ENCODE measurements at places on chromosomes 4 and X.

DNA sequence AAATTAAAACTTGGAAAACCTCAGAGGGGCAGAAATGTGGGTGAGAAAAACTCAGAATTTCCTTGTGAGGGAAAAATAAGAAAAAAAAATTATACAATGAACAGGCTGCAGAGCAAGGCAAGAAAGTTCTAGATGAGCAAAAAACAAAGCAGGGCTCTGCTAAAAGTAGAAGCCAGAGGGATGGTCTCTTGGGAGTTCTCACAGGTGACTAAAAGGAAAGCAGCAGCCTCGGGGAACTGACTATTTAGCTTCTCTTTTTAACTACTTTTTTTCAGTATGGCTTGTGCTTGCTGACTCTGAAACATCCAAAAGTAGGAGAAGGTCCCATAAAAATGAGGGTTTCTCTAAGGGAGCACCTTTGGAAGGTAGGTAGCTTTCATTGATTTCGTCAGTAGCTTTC, 36.4 kb downstream of the PCDH19 start:
- DNase-seq, result no peak

GRCh38 chr4:48388525-48389154, 47.3 kb downstream of the SLAIN2 start:
- no peak for DNase-seq

DNA sequence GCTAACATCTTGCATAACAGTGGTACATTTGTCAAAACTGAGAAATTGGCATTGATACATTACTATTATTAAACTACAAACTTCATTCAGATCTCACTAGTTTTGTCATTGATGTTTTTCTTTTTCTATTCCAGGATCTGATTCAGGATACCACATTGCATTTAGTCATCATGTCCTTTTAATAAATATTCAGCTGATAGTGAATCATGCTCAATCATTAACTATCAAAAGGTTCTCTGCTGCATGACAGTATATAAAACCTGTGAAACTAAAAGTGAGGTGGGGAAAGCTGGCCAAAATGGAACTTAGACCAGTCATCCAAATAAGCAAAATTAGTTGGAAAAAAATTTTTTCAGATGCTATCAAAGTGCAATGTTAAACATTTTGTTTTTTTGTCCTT, 28.1 kb upstream of the HS6ST2 start:
- no peak for DNase-seq

DNA sequence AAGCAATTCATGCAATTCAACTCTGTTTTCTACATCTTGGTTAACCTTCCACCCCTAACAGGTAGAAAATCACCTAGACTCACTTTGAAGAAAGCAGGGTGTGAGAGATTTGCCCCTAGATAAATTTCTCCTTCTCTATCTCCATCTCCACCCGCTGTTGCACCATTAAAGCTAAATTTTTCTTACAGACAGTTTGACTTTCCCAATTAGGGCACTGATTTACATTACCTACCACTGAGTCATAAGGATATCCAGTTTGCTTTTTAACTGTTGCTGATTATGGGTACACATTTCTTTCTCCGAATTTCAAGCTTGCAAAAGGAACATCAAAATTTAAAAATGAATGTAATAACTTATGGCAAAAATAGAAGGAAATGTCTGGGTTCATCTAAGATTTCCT, 13.0 kb downstream of the SLC7A11 start:
- DNase-seq, result no peak

- no peak for DNase-seq
Measured at GRCh38 chr4:53208753-53209152, 157.1 kb downstream of the SCFD2 start.

DNA sequence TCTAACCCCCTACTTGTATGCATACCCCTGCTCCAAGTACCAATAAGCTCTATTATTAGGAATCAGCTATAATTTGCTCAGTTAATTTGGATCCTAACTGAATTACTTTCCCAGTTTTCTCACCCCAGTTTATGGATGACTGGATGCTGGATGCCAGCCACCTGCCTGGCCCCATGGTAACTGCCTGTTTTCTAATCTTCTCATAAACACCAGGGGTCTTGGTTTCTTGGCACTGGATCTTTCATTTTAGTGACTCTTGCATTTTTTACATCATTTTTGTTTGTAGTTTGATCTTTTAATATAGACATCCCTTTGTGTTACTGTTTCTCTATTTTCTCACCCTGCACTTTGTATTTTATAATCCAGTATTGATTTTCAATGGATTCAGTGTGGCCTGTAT, 246.8 kb downstream of the ADGRL3 start:
- no peak for DNase-seq

DNA sequence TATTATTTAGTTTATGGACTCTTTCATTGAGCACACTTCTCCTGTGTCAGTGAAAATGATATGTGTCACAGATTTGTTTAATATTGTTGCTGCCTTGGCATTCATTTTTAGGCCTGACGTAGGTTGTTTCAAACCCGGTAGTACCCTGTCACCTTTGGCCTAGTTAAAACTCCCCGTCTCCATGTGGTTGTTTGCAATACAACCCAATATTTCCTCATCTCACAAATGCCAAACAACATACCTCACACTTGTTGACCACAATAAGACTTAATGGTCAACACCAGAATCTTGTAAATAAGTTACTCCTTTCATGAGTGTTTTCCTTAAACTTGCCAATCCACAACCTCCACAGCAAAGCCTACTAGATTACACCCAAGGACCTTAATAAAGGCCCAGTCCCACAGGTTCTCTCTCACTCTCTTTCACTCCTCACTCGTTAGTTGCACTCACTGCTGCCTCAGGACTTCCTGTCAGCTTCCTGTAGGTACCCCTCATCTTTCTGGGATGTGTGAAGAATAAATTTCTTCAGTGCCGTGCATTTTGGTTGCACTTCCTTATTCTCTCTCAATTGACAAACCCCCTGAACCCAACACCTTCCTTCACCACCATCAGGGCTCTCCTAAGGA, 31.3 kb downstream of the IL13RA2 start:
- no peak for DNase-seq

Measured in GM12864 (cell line).